ENCODE measurements at places on chromosomes 6 and 20.

- H3K27me3 ChIP-seq, result peaks cover 5% of the 10 kb centered on the region
- H3K4me1 ChIP-seq, result peaks cover 7% of the 10 kb centered on the region
- no peaks in the 10 kb centered on the region for H3K36me3 ChIP-seq
- DNase-seq, result no peak
- H3K4me3 ChIP-seq, result no peak overlapping the region
Observed at GRCh38 chr6:108555399-108556052, 5.2 kb upstream of the FOXO3 start.

- peaks cover 30% of the 10 kb centered on the region for H3K4me1 ChIP-seq
- DNase-seq, result no peak
- no peak overlapping the region for H3K27ac ChIP-seq
- H3K27me3 ChIP-seq, result no peaks in the 10 kb centered on the region
- H3K4me3 ChIP-seq, result no peak overlapping the region
Observed at GRCh38 chr20:1375515-1375914, 17.3 kb downstream of the FKBP1A start.

DNA sequence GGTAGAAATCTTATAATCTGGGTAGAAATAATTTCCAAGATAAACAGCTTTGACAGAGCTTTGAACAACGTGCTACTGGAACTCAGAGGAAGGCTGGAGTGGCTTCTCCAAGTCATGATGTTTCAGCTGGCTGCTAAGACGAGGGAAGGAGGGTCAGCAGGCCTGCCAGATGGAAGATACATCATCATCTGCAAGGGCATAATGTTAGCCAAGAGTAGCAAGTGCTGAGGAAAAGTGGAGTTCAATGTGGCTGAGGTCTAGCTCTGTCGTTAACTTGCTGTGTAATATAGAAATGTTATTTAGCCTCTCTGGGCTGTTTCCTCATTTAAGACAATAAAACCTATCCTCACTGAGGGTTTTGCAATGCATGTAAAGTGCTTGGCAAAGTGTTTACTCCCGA lies 35.1 kb downstream of the RGS17 start:
- no peak for DNase-seq
- H3K4me1 ChIP-seq, result no peaks in the 10 kb centered on the region
- no peak overlapping the region for H3K4me3 ChIP-seq
- no peak overlapping the region for H3K27ac ChIP-seq
- H3K27me3 ChIP-seq, result no peaks in the 10 kb centered on the region

DNA sequence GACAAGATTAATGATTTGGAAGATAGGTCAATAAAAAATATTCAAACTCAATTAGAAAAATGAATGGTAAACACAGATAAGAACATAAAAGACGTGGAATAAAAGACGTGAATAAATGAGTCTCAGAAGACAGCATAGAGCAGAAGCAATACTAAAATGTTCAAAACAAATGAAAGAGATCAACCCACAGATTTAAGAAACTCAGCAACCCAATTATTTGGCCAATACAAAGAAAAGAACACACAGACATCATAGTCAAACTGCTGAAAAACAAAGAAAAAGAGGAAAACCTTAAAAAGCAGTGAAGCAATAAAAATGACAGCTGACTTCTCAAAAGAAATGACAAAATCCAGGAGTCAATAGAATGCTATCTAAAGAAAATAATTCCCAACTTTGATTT lies 14.9 kb downstream of the TTI1 start:
- H3K36me3 ChIP-seq, result peaks cover 44% of the 10 kb centered on the region
- no peak for DNase-seq
- H3K4me1 ChIP-seq, result no peaks in the 10 kb centered on the region
- no peak overlapping the region for H3K27ac ChIP-seq
- no peaks in the 10 kb centered on the region for H3K27me3 ChIP-seq

GRCh38 chr6:127446356-127446755 lies 12.8 kb downstream of the KIAA0408 start:
- no peaks in the 10 kb centered on the region for H3K36me3 ChIP-seq
- no peaks in the 10 kb centered on the region for H3K27me3 ChIP-seq
- H3K4me1 ChIP-seq, result no peaks in the 10 kb centered on the region
- H3K27ac ChIP-seq, result no peak overlapping the region

GRCh38 chr6:32659856-32660595 lies 6.4 kb downstream of the HLA-DQB1 start:
- H3K27ac ChIP-seq, result no peak overlapping the region
- no peak overlapping the region for H3K4me3 ChIP-seq
- no peaks in the 10 kb centered on the region for H3K36me3 ChIP-seq
- no peaks in the 10 kb centered on the region for H3K27me3 ChIP-seq

DNA sequence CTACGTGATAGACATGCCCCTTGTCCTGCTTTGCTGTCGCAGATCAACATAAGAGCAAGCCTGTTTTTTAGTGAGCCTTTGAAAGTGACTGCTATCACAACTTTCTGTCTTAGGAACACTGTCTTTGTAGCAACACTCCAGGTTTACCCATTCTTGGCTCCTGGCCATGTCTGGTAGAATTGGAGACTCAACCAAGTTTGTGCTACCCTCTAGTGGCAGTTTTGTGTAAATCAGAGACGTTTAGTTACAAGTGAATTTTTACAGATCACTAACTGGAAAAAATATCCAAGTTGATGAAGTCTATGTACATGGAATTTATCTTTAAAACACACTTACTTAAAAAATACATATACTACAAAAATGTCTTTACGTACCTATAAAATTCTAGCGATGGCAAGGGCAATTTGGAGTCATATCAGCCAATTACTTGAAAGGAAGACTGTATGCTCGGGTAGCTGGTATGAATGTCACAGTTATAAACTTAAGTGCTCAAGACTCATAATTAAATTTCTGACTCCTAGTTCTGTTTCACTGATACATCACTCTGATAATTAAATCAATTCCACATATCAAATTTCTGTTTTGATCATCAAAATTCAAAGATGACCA lies 101.4 kb downstream of the ADGB start:
- peak; percentile 19 for DNase-seq
- no peak overlapping the region for H3K27ac ChIP-seq
- no peaks in the 10 kb centered on the region for H3K36me3 ChIP-seq

DNA sequence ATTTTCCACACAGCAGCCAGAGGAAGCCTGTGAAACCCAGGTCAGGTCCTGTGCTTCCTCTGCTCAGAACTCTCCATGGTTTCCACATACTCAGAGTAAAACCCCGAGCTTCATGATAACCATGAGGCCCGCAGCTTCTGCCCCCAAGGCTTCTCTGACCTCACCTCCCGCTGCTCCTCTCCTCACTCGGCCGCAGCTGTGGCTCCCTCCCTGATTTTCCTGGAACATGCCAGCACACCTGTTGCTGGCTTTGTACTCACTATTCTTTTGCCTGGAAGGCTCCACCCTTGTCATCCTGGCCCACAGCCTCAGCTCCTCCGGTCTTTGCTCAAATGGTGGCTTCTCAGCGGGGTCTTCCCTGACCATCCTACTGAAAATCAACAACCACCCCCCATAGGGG lies 341.7 kb downstream of the PREX1 start:
- no peak overlapping the region for H3K27ac ChIP-seq
- H3K4me3 ChIP-seq, result no peak overlapping the region
- H3K36me3 ChIP-seq, result no peaks in the 10 kb centered on the region
- no peak for DNase-seq

DNA sequence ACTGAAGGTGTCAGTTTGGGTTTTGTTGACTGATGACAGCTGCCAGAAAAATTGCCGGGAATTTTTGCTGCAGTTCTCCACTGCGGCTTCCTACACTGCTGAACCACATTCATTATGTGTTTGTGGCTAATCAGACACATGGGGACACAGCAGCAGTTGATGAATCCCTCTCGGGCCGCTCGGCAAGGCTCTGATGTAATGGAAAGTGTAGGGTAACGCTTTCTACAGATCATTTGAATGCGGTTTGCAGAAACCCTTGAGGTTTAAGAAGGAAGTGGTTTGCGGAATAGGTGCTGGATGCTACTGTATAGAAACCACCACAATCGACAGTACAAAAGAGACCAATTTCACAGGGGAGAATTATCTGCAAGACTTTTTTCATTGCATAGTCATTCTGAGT lies 138.7 kb upstream of the SASH1 start:
- no peak overlapping the region for H3K27ac ChIP-seq
- H3K27me3 ChIP-seq, result peaks cover 28% of the 10 kb centered on the region
- H3K36me3 ChIP-seq, result no peaks in the 10 kb centered on the region
- H3K4me3 ChIP-seq, result no peak overlapping the region

DNA sequence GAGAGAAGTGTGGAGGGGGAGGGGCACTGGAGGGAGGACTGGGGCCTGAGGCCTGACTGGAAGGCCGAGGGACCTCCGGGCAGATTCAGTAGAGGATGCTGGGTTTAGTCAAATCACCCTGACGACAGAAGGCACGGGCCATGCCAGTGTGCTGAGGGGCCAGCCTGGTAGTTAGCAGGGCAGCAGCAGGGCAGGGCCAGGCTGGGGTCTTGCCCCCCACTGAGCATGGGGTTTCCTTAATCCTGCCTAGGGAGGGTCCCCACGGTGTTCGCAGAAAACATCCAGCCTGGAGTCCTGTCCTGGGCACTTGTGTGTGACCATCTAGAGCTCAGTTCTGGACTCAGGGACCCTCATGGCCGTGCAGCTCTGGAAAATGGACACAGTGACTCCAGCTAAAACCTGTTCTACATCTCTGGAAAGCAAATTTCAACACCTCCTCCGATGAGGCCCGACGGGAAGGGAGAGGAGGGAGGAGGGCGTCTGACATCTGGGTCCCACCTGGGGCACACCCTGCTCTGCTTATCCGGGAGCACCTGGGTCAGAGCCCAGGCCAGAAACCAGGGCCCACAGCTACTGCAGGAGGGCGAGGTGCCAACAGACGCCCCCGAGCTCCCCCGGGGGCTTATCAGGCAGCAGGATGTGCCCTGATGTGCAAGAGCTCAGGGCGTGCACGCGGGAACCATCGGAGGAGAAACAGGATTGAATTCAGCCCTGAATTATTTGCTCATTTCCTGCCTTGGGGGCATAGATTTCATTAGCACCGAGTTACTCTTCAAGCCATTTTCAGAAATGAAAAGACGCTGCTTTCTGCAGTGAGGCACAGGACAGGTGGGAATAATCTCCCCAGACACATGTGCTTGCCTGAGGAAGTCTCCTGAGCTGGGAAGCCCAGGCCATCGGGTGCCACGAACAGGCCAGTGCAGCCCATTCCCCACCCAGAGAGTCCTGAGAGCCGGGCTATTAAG lies 78.0 kb upstream of the MPC1 start:
- no peaks in the 10 kb centered on the region for H3K36me3 ChIP-seq
- DNase-seq, result no peak
- H3K27me3 ChIP-seq, result no peaks in the 10 kb centered on the region
- no peak overlapping the region for H3K27ac ChIP-seq

DNA sequence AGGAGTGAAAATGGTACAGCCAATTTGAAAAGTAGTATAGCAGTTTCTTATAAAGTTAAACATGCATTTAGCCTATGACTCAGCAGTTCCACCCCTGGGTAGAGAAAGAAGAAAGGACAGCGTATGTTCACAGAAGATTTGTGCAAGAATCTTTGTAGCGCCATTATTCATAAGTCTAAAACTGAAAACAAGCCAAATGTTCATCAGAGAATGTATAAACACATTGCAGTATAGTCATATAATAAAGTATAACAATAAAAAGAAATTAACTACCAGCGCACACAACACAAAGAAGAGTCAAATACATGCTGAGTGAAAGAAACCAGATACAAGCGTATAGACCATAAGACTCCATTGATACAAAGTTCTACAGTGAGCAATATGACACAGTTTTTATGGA lies 294.0 kb downstream of the SAMD5 start:
- H3K4me3 ChIP-seq, result no peak overlapping the region
- H3K27me3 ChIP-seq, result no peaks in the 10 kb centered on the region
- H3K4me1 ChIP-seq, result no peaks in the 10 kb centered on the region
- no peak for DNase-seq

DNA sequence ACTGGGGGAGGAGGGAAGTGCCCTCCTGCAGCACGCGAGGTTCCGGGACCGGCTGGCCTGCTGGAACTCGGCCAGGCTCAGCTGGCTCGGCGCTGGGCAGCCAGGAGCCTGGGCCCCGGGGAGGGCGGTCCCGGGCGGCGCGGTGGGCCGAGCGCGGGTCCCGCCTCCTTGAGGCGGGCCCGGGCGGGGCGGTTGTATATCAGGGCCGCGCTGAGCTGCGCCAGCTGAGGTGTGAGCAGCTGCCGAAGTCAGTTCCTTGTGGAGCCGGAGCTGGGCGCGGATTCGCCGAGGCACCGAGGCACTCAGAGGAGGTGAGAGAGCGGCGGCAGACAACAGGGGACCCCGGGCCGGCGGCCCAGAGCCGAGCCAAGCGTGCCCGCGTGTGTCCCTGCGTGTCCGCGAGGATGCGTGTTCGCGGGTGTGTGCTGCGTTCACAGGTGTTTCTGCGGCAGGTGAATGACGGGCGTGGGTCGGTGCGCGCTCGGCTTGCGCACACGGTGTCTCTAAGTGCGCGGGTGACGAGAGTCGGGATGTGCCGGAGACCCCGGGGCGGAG lies at the start of gene CDKN1A:
Gene CDKN1A (plus strand): TSS at position 227 of the 555 bp plus-strand sequence. CDS start 5,388 bp downstream, outside the sequence.
- no peaks in the 10 kb centered on the region for H3K27me3 ChIP-seq
- H3K4me1 ChIP-seq, result peaks cover 14% of the 10 kb centered on the region
- DNase-seq, result peak; percentile 55

DNA sequence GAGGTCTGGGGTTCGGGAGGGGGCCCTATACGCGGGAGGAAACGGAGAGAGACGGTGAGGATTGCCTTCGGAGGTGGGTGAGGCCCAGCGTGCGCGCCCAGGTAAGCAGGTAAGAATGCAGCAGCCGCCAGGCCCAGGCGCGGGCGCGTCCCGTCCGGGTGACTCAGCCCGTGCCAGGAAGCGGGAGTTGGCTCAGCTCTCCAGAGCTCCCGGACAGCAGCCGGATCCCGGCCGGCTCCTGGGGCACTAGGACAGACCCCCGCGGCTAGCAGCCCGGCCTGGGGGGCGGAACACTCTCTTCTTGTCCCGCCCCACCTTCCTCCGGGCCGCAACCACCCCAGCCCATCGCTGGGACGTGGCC lies 1.5 kb upstream of the MDFI start:
- peaks cover 14% of the 10 kb centered on the region for H3K4me1 ChIP-seq
- no peak for DNase-seq
- no peak overlapping the region for H3K27ac ChIP-seq

DNA sequence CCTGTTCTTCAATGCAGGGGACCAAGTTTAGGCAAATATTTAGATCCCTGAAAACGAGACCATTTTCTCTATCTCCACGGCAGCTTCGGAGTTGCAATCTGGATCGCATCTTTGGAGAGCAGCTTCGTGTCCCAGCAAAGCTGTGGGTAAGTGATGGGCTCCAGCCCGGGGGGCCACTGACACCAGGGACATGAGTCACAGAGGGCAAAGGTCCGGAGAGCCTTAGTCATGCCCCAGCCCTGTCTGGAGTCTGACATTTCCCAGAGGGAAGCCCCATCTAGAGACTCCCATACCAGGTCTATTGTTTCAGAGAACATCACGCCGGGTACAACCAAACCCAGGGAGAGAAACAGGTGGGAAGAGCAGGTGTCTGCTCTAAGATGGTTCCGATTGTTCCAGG lies 95.9 kb downstream of the NFATC2 start:
- DNase-seq, result no peak
- H3K27ac ChIP-seq, result no peak overlapping the region
- H3K4me1 ChIP-seq, result peaks cover 29% of the 10 kb centered on the region
- H3K4me3 ChIP-seq, result no peak overlapping the region

DNA sequence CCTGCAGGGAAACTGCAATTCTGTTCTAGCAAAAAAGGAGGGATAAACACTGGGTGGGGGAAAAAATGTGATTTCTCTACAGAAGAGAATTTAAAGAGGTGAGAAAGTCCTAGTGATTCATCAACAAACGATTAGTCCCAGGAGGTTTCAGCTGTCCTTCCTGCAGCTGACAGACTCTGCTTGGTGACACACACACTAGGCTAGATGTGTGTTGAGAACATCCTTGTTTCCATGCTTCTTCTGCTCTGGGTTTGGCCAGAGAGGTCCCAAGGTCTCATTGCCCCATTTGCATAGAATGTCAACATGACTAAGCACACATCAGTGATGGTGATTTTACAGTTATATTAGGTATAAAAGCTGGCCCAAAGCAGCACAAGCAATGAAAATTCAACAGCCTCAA lies 258.3 kb downstream of the NFATC2 start:
- H3K4me3 ChIP-seq, result no peak overlapping the region
- no peaks in the 10 kb centered on the region for H3K36me3 ChIP-seq
- H3K4me1 ChIP-seq, result no peaks in the 10 kb centered on the region
- DNase-seq, result no peak
